Choroid plexus epithelial cell (primary cell): ENCODE measurements at places on chromosomes 2 and 18.

DNA sequence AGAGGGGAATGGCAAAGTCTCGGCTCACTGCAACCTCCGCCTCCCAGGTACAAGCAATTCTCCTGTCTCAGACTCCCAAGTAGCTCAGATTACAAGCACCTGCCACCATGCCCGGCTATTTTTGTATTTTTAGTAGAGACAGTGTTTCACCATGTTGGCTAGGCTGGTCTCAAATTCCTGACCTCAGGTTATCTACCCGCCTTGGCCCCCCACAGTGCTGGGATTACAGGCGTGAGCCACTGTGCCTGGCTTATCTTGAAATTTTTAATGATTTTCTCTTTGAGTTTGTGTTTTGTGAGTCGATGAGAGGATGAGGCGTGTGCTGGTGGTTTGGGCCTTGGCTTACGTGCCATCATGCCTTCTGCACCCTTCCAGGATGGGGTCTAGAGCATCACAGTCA, 101.3 kb upstream of the ST3GAL5 start:
- no peak for DNase-seq

- DNase-seq = no peak
Observed at GRCh38 chr18:80231616-80232015, 15.7 kb downstream of the PARD6G start.

DNA sequence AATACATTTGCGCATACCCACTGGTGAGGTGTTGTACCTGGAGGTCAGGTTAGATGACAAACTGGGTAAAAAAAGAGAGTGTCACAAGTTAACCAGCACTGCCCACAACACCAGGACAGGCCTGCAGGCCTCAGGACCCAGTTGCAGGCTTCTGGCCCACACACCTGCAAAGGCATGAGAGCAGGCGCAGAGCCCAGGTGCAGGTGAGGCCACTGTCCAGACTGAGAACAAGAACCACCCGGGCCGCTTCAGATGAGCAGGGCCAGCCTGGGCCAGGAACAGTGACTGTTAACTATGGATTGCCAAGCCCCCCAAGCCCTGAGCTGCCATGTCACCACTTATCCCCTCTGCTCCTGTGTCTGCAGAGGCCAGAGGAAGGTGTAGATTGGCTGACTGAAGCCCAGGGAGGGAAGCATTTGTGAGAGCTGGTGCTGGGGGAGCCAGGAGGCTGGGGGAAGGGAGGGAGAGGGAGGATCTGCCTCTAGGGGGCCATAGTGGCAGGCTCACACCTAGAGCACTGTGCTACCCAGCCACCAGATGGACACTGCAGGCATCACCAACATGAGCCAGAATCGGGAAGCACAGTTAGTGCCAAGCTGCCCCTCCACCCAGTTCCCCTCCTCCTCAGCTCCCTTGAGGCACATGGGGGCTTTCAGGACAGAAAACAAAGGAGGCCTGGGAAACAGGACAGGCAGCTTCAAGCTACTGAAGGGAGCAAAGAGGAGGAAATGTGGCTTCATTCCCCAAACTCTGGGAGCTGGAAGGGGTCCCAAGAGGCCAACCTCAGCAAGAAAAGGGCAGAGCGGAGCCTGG, 35.4 kb downstream of the SFXN5 start:
- DNase-seq = no peak

DNA sequence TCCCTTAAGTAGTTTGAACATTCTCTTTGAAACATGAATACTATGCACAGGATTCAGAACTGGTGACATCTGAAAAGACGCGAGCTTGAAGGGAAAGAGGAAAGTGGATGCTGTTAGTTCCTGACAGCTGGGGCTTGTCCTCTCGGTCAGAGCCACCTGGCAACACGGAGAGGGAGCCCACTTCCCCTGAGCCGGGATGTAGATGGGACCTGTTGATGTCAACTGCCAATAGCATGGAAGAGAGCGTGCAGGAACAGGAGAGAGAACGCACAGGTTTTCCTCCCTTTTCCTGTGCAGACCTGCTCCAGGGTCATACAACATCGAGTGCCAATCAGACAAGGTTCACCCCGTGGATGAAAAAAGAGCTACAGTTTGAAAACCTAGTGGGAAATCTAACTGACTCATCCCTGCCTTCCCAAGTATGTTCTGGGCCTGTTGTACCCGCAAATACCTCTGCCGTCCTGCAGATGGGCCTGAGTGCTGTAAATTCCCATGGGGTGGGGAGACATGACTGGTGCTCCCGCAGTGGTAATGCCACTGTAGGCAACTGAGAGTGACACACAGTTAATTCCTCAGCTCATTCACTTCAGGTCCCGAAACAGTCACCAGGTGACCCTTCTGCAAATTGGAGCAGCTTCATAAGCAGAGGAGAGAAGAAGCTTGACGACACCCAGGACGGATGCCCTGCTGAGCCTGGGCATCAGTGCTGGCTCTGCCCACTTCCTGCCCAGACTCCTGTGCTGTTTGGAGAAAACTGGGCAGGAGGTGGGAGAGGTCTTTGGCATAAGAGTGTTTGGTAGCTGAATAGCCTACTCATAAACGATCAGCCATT, 13.9 kb upstream of the MBP start:
- no peak for DNase-seq

GRCh38 chr2:233082931-233083755, 23.0 kb downstream of the INPP5D start:
- DNase-seq = no peak

DNA sequence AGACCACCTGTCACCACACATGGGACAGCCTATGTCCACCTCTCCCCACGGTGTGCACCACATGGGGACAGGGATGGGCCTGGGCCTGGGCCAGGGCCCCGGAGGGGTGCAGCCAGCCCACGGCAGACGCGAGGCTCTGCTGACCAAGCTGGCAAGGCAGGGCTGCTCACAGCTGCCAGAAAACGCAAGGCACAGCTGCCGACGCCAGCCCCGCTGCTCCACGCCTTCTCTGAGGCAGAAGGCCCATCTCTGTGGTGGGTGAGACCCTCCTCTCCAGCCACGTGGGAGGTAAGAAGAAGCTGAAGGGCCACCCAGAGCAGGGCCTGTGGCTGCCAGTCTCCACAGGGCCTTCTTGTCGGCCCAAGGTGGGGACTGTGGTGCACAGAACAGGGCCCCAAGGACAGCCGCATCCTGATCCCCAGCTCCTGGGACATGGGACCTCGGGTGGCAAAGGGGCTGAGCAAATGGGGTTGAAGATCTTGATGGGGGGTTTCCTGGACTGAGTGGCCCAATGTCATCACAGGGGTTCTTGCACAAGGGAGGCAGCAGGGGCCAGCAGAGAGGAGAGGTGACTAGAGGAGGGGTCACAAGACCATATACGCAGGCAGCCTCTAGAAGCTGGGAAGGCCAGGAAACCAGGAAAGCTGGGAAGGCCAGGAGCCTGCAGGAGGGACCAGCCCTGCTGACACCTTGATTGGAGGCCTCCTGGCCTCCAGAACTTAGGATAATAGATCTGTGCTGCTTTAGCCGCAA, 72.3 kb downstream of the NDUFA10 start:
- peak; percentile 9 for DNase-seq

GRCh38 chr2:85137156-85137555, 4.0 kb downstream of the TCF7L1 start:
- no peak for DNase-seq

DNA sequence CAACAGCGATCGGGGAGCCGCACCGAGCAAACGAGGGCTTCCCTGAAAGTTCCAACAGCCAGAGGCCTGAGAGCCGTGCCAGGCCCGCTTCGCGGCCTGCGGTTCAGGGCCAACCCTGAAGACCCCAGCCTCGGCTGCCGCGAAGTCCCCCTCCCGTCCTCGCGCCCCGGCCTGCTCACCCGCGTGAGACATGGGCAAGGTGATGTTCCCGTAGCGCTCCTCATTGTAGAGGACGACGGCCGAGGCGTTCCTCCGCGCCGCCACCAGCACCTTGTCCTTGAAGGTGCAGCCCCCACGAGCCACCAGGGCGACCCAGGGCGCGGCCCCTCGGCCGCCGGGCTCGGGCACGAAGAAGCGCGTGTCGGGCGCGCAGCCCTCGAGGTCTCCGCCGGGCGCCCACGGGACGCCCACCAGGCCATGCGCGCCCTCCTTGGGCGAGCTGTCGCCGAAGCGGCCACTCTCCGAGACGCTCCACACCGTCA, 510 bp downstream of the RNF149 start:
- peak; percentile 16 for DNase-seq

DNA sequence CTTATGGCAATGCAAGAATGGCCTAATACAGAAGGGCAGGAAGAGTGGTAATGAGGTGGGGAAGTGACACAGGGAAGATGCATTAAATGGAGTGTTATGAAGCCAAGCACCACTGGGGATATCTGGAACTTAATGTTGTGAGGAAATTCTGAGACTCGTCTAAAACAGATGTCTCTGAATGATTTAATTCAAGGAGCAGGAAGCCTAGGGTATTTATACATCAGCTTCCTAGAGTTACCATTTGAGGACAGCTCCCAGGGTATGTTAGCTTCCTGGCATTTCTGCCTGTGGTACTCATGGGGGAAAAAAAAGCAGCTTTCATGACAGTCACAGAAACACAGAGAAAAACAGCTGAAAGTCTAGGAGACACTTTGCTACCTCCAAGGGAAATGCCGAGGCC, 989.5 kb downstream of the CBLN2 start:
- DNase-seq = no peak

DNA sequence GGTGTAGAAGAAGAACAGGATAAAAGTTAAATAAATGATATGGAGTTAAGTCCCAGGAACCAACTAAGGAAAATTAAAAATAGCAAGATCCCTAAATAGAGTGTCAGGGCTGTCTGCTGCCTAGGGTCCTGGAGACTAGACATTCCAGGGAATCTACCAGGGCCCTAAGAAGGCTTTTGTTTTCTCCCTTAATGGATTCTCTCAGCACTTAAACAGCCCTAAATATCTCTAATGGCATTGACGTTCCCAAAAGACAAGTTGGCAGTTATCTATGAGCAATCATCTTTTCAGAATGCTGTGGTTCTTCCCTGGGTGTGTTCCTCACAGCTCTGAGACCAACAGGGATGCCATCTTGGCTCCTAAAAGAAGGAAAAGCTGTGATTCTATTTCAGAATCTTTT, 616.3 kb downstream of the EPHA4 start:
- DNase-seq = no peak

- no peak for DNase-seq
Observed at GRCh38 chr2:234997389-234997788, 45.6 kb downstream of the SH3BP4 start.
